ENCODE measurements at places on chromosomes 2 and 18.

DNA sequence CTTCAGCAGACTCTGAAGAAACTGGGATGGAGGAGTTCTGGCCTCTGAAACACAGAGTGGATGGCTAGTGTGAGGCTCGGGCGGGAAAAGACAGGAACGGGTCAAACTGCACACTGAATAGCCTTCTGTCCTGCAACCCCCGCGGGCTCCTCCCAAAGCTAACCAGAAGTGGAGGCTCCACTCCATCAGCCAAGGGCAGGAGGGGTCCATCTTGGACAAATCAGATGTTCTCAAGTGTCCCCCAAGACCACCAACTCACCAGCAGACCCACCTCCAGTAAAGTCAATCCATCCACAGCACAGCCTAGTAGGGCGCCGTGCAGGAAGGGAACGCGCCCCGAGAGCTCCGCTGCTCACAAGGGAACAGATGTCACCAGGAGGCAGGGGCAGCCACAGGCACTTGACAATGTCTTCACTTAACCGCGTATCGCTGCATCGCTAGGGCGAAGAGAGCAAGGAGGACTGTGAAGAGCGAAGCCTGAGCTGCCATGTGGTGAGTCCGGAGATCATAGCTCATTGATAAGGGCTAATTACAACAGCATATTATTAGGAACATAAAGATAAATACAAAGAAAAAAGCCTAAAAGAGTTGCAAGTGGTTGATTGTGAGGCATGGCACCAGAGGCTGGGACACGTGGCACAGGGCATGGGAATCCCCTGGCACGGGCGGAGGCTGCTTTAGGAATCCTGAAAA is 494.6 kb upstream of the MYT1L start:
- DNase-seq, result no peak

DNA sequence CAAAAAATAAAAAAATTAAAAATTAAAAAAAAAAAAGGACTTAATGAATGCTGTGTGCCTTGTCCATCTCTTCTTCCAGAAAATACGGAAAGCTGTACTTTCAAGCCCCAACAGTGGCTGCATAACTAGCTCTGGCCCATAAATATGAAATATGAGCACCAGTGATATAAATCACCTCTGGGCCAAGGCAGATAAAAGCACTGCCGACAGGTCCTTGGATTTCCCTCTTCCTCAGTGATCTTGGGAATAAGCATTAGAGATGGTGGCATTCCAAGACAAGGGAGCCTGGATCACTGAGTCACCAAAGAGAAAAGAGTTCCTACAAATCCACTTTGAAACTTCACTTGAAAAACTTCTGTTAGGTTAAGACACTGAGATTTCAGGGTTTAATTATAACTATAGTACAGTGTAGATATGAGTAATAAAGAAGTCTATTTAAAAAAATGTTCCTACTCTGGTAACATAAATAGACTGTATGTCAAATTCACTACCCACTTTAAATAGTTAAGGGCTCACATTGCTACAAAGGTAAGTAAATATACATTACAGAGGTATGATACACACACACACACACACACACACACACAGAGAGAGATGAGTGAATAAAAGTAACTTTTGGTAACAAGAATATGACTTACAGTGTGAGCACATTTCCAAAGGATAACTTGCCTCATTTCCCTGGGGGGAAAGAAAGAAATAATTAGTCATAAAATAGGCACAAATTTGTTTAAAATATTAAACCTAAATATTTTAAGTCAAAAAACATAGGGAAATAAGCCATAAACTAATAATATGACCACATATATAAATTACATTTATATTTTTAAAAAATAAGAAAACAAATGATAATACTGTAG is 35.6 kb downstream of the PPP3R1 start:
- DNase-seq, result no peak

DNA sequence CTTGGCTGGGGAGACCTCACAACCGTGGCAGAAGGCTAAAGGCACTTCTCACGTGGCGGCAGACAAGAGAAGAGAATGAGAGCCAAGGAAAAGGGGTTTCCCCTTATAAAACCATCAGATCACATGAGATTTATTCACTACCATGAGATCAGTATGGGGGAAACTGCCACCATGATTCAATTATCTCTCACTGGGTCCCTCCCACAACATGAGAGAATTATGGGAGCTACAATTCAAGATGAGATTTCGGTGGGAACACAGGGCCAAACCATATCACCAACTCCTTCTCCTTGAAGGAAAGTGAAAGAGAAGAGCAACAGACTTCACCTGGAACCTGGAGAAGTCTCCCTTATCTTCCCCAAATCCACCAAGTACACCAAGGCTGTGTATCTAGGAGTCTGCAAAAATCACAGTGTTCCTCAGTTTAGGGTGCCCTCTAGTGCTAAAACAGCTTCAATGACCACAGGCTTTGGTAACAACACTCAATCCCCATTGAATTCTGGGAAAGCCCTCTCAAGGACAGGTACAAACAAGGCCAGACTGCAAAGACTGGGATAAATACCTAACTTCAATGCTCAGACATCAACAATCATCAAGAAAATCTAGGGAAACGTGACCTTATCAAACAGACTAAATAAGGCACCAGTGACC is 148.8 kb upstream of the SRD5A2 start:
- DNase-seq, result no peak

DNA sequence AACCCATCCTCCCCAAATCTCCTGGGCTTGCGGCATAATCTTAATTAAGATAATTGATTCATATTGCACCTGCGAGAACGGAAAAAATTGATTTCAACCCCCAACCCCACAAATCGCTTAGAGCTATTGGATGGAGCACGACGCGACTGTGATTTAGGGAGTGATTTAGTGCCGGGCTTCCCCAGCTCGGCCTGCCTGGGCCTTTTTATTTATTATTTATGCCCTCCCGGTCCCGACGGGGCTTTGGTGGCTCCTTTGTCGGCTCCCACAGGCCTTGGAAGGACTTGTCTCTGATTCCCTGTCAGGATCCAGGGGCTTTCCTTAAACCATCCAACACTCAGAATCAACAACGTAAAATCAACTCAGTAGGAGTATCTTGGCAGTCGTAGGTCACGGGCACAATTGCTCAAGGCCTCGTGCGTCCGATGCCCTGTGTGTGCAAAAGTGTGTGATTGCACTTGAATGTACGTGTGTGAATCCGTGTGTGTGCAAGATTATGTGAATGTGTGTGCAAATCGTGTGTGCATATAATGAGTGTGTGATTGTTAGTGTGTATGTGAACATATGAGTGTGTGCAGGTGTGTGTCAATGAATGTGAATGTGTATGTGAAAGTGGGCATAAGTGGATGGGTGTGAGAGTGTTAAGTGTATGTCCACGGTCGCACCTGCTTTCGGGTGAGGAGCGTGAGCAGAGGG is 4.3 kb upstream of the NEUROD1 start:
- peak; percentile 59 for DNase-seq

GRCh38 chr2:175871331-175872004 is 130.6 kb downstream of the LNPK start:
- DNase-seq, result no peak

- DNase-seq, result no peak
These were observed 60.8 kb downstream of the LYPD6B start for GRCh38 chr2:149099298-149099697.

- DNase-seq, result no peak
These were observed 1148.5 kb upstream of the FAM98A start for GRCh38 chr2:34747643-34748042.

- no peak for DNase-seq
These were observed 19.6 kb downstream of the ANO7 start for GRCh38 chr2:241208058-241208457.

DNA sequence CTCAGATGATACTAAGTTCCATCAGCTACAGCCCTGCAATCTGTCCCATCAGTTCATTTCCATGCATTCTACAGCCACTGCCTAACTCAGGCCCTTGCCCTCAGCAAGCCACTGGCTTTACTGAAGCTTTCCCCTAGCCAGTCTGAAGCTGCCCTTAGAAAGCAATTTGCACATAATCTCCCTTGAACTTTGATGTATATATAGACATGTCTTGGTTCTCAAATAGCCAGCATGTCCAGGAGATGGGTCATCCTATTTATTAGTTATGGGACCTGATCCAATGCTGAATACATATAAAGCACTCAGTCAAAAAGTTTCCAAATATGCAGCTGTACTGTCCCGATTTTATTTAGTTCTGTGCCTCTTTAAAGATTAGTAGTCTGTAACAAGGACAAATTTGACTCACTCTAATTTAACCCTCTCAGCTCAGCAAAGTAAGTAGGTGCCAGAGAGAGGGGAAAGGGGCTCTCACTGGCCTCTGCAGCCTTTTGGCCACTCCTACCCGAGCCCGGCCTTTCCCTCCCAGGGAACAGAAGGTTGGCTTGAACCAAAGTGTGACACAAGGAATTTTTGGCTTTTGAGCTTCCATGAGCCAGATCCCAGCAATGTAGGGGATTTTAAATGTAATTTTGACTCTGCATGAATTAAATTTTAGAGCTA is 70.7 kb downstream of the CCDC93 start:
- no peak for DNase-seq

GRCh38 chr2:44075541-44075940 is 79.8 kb upstream of the LRPPRC start:
- no peak for DNase-seq

GRCh38 chr18:25282896-25283703 is 68.9 kb downstream of the ZNF521 start:
- DNase-seq, result no peak

DNA sequence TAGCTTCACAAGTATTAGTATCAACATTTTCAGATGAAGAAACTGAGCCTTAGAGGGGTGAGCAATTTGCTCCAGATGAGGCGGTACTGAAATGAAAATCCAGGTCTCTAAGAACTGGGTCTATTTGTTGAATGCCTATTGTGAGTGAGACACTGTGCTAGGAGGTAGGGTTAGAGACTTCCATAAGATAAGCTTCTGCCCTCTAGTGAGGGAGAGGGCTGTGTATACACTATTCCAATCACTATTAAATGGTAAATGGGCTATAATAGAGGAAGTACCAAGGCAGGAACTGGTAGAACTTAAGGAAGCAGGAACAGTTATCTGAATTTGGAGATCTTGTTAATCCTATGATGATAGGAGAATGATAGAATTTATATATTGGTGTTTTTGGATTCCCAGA is 23.6 kb upstream of the GLS start:
- no peak for DNase-seq

- DNase-seq, result no peak
These were observed 42.8 kb downstream of the TRAPPC12 start for GRCh38 chr2:3422161-3422779.

GRCh38 chr2:104388296-104388695 is 465.6 kb upstream of the POU3F3 start:
- DNase-seq, result no peak
